CD4-positive, alpha-beta T cell treated with Interleukin-1 beta for 1 hour (primary cell): ENCODE measurements at places on chromosomes 2 and 18.

GRCh38 chr2:62506421-62506750, 391 bp upstream of the TMEM17 start:
- no peak for DNase-seq

- peak; percentile 50 for DNase-seq
Measured at GRCh38 chr2:96806468-96807126, 9.5 kb upstream of the CNNM3 start.

DNA sequence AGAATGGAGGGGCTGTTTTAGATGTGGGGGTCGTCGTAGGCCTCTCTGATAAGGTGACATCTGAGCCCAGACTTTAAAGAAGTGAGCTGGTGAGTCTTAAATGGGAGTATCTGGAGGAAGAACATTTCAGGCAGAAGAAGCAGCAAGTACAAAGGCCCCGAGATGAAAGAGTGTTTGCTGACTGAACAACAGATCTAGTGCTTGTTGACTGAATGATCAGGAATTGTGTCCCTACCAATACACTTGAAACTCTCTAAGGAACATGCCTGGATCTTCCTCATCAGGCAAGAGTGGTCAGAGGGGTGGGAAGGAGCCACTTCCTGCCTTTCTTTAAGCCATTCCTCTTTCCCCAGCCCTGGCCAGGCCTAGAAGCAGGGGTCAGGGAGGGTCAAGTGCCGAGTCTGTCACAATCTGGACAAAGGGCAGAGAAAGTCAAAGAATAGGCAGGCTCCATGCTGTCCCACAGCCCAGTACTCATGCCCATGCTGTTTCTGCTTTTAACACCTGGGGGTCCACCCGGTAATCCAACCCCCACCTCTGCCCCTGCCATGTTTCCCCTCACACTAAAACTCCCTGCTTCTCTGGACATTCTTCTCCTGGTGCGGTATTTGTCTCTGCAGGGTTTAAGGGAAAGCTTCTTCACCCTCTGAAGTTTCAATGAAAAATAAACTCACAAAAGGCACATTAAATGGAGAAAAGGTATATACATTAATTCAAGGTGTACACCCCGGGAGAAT, 3.0 kb upstream of the TMEM37 start:
- no peak for DNase-seq

DNA sequence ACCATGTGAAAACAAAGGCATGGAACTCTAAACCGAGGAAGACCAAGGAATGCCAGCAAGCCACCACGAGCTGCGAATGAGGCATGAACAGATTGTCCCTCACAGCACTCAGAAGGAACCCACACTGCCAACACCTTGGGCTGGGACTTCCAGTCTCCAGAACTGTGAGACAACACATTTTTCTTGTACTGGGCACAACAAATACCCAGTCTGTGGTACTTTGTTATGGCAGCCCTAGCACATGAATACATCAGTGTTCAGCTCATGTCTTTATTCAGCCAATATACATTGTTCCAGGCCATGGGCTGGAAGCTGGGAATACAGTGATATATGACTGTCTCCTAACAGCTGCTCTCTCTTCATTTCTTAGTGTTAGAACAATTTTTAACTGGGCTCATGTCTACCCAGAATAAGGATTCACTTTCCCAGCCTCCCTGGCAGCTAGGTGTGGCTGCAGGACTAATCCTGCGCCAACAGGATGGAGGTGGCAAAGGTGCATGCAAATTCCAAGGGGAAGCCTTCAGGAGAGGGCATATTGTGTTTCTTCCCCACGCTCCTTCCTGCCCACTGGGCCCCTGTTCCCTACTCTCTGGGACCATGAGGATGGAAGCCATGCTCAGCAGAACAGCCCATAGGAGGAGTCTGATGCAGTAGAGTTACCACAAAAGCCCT, 59.6 kb downstream of the STPG4 start:
- no peak for DNase-seq

DNA sequence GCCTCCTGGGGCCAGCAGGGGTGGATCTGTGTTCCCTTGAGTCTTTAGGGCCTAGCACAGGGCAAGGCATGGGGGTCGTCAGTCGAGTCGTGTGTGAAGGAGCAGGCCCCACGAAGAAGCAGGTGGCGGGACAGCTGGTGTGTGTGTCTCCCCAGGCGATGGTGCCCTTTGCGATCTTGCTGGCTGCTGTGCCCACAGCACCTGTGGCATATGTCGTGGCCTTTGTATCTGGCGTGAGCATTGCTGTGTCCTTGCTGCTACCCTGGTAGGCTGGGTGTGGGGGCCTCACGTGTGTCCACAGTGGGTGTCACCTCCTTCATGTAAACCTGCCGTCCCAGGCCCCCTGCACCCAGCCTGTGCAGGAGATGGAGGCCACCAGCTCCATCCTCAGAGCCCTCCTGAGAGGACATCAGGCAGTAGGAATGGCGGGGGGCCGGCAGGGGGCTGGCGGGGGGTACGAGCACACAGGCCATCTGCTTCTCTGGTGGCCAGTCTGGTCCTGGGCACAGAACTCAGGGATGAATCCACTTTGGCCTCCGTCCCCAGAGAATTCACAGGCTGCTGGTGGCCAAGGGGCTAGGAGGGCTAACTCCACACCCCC, 13.2 kb downstream of the MFSD2B start:
- no peak for DNase-seq

DNA sequence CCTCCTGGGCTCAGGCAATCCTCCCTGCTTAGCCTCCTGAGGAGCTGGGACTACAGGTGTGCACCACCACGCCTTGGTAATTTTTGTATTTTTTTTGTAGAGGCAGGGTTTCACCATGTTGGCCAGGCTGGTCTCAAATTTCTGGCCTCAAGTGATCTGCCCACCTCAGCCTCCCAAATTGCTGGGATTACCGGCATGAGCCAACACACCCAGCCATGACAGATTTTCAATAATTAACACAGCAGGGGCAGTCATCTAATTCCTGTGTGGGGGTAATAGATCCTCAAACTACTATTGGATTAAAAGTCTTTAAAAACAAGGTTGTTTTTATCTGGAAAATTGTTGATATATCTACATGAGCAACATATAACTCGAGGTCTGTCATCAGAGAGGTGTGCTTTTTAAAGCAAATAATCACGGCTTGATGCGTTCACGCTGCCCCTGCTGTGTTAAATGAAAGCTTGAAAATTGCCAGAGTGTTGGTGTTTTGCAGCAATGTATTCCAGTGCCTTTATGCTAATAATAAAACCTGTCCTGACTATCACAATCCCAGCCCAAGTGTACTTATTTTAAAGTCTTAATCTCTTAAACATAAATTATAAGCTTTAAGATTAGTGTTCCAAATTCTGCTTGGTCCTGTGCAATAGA, 35.6 kb upstream of the ASB1 start:
- no peak for DNase-seq

- DNase-seq: no peak
Measured at GRCh38 chr2:65957454-65957853, 477.5 kb upstream of the MEIS1 start.

DNA sequence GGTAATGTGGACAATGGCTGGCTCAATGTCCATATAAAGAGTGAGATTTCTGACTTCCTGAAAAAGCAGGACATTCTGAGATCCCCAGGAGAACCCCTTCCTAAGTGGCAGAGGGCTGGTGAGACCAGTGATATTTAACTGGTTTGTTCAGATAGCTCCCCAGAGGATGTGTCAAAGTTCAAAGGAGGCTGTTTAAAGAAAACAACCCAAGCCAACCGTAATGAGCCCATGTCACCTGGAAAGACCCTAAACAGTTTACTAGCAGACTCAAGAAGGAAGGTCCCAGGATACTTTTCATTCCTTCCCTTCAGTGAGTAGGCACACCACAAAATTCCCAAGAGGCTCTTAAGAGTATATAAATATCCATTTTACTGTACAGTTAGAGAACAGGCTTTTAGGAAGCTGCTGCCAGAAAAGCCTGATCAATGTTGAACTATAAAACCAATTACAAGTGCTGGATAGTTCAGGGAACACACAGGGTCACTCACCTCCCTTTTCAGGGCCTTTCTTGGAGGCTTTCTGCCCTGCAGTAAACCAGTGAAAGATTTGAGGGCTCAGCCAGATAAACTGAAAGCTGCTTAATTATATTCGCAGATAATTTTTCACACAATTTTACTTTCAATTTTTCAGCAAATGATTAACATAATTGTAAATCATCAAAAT, 293.5 kb downstream of the ASXL3 start:
- no peak for DNase-seq

DNA sequence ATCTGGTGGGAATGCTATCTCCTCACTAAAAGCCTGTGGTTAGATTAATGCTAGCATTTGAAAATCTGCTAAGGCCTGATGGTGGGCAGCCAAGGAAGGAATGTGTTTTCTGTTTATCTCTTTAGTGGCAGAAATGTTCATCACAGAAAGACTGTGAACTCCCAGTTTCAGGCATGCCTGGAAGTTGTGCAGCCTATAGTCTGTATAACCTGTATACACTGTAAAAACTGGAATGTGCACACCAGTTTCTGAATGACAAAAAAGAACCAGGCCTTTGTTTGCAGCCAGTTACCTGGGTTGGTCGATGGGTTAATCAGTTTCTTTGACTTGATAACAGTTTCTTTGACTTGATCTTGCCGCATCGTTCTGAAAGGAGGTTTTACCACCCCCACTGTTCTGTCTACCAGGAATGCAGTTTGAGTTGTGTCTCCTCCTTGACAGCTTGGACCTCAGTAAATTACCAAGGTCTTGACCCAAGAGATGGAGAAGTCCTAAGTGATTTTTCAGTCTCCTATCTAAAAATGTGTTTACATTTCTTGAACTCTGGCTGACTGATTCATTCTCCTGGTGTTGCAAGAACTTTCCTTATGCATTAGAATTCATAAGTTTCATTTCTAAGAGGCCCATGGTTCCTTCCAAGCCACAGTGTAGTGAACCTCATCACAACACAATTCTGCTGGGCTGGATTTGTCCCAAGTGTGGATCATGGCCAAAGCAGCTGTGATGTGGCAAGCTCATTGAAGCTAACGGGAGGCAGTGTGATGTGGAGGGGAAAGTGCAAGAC, 62.2 kb downstream of the KIAA2012 start:
- no peak for DNase-seq

- DNase-seq: no peak
Measured at GRCh38 chr2:199777916-199778315, 73.1 kb downstream of the FTCDNL1 start.

DNA sequence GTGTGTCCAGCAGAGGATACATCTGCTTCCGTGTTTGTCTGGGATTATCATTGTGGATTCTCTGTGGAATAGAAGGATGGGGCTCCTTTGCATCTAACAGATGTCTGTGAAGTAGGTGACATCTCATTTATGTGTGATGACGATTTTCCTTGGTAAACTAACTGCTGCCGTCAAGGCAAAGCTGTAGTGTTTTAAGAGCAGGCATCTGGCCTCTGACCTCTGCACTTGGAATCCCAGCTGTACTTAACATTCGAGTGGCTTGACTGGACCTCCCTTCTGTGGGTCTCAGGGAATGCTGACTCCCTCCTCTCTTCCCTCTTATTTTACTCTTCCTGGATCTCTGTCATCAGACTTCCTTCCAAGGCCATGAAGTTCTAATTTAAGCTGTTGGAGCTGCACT, 56.4 kb downstream of the DCDC2C start:
- no peak for DNase-seq

DNA sequence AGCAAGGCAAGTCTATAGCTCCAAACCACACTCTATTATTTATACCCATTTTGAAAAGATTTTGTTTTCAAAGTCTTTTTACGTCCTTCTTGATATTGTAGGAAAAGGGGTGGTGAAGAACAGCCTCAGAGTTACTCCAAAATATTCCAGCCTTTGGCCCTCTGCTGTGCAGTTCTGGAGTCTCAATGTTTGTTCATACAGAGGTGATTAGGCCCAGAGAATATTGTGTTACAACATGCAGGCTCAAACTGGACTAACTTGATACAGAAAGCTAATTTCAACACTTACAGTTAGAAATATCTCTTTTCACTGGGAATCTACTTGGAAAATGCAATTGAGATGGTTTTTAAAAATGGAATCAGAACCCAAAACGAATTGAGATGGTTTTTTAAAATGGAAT, 40.4 kb upstream of the SLC25A52 start:
- no peak for DNase-seq

- no peak for DNase-seq
Measured at GRCh38 chr2:173087793-173088496, 12.3 kb downstream of the MAP3K20 start.

DNA sequence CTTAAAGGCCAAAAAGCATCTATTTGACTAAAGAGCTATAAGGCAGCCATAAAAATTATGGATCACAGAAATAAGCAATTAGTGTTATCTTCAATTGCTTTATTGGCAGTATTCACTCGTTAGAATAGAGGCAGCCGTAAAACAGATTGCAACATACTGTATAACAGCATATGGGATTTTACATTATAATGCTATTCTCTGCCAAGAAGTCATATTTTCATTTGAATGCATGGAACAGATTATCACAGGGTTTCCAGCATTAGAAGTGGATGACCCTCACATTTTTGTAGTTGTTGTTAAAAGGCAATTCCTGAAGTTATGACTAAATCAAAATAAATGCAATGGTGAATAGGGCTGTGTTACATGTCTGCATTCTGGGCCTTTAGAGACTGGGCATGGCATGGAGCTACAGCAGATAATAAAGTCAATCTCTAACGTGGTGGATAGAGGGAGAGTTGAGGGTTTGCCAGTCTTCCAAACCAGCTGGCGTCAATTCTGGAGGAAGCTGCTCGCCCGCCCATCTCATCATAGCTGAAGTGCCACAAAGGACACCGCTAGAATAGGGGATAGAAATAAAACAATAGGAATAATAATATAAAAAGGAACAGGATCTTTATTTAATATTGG, 155.4 kb upstream of the VRK2 start:
- DNase-seq: no peak

GRCh38 chr2:85722519-85722918, 28.4 kb downstream of the GNLY start:
- no peak for DNase-seq

DNA sequence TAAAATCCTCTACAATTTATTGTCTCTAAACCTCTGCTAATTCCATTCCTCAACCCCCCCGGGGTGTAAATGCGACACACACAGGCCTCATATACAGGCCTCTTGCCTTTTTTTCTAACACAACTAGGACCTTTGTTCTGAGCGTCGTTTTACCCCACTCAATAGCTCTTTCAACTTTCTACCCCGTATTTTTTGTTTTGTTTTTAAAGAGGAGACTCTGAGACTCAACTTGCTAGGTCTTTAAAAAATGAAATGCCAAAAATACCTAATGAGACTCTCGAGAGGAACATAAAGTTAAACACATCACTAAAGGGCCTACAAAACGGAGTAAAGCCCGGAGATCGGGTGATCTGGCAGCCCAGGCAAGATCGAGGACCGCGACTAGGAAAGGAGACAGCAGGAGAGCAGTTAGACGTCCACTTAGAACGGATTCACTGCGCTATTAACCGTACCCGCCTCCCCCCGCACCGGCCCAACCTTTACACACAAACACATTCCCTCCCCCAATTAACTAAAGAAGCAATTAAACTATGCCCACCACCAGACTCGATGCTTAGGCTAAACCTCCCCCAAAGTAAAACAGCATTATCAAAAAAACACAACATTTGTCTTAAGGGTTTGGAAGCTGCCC, 1.7 kb downstream of the TRIP12 start:
- peak; percentile 22 for DNase-seq

- no peak for DNase-seq
Measured at GRCh38 chr2:116378786-116379185, 1435.7 kb upstream of the DDX18 start.

DNA sequence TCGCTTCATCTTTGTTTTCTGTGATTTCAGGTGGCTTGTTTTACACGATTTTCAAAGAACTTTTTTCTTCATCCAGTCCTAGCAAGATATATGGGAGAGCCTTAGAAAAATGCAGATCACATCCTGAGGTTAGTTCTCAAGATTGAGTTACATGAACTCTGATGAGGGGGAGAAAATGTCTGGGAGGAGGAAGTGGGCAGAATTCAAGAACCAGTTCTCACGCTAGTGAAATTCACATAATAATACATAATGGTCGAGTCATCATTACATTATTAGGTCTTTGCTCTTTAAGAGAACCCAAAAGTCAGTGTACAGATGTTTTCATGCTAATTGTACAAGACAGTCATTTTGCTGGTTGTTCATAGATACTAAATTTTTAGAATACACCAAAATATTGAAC, 7.0 kb downstream of the TIMM21 start:
- no peak for DNase-seq
